Cardiac muscle cell (in vitro differentiated cells and primary cell): ENCODE measurements at places on chromosomes 6 and 20.

DNA sequence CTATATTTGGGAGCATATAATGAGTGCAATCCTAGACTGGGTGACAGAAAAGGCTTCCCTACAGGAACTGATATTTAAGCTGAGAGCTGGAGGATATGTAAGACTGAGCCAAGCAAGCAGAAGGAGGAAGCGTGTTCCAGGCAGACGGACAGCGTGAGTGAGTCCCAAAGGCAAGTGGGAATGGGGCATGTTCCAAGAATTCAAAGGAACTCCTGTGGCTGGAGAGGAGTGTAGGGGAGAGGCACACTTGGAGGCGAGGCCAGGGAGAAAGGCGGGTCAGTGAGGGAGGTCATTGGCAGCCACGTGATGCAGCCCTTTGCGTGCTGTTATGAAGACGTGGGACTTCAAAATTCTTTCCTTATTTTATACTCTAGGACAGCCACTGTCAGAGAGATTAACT is 27.9 kb upstream of the SGK1 start:
- DNase-seq: peak; percentile 85

- DNase-seq: no peak
Measured at GRCh38 chr6:129565811-129566210, 144.2 kb downstream of the ARHGAP18 start.

- DNase-seq: no peak
Measured at GRCh38 chr6:167832497-167833395, 6.0 kb downstream of the AFDN start.

GRCh38 chr6:168706471-168707177 is 265.6 kb downstream of the SMOC2 start:
- no peak for DNase-seq

DNA sequence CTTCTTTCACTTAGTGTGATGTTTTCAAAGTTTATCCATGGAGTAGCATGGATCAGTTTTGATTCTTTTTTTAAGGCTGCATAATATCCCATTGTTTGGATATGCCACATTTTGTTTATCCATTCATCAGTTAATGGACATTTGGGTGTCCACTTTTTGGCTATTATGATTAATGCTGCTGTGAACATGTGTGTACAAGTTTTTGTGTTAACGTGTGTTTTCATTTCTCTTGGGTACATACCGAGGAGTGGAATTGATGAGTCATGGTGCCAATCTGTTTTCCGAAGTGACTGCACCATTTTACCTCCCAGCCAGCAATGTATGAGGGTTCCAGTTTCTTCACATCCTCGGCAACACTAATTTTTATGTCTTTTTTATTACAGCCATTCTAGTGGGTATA is 78.4 kb upstream of the CCDC28A start:
- no peak for DNase-seq

DNA sequence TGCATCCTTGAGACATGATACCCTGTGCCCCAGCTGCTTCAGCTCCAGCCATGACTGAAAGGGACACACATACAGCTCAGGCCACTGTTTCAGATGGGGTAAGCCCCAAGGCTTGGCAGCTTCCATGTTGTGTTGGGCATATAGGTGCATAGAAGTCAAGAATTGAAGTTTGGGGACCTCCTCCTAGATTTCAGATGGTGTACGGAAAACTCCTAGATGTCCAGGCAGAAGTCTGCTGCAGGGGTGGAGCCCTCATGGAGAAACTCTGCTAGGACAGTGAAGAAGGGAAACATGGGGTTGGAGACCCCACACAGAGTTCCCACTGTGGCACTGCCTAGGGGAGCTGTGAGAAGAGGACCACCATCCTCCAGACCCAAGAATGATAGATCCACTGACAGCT is 1379.0 kb upstream of the MAP3K7 start:
- no peak for DNase-seq

GRCh38 chr20:31991339-31991705 is 18.9 kb upstream of the CCM2L start:
- no peak for DNase-seq

- DNase-seq: no peak
Measured at GRCh38 chr20:58705208-58705926, 12.8 kb downstream of the NPEPL1 start.

DNA sequence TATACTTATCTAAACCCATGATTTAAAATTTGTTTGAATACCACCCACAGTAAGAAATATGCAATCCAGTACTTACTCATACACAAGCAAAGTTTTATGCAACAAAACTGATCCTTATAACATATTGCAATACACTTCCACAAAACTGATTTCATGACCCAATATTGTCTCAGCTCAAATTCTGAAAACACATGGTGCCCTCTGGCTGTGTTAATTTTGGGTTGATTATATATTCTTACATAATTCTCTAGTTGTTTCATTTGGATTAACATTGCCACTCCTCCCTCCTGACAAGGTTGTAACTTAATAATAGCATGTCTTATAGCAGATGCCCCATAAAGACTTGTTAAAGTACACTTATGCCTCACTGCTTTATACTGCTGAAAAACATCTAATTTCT is 73.0 kb upstream of the TULP1 start:
- no peak for DNase-seq

DNA sequence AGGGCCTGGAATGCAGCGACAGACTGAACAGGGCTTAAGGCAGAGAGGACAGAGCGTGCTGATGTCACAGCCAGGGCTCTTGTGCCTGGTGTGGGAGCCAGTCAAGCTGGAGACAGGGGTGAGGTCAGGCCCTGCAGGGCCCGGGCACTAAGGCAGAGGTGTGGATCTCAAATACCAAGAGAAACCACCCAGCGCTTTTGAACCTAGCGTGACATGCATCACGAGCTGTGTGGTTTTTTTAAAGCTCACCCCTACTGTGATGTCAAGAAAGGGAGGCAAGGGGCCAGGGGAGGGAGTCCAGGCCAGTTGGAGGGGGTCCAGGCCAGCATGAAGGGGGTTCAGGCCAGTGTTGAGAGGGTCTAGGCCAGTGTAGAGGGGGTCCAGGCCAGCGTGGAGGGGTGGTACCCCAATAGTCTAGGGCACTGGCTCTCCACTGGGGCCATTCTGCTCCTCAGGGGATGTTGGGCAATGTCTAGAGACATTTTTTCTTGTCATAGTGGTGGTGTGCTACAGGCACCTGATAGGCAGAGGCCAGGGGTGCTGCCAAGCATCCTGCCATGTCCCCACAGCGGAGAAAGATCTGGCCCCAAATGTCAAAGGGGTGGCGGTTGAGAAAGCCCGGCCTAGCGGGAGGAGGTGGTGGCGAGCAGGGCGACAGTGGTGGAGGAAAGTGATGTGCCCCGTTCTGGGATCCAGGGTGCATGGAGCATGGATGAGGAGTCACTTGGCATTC is 42.6 kb downstream of the RBM38 start:
- no peak for DNase-seq

- DNase-seq: no peak
Measured at GRCh38 chr6:165746331-165746730, 83.3 kb upstream of the PDE10A start.

- DNase-seq: no peak
Measured at GRCh38 chr20:10498200-10498599, 63.1 kb downstream of the SLX4IP start.

DNA sequence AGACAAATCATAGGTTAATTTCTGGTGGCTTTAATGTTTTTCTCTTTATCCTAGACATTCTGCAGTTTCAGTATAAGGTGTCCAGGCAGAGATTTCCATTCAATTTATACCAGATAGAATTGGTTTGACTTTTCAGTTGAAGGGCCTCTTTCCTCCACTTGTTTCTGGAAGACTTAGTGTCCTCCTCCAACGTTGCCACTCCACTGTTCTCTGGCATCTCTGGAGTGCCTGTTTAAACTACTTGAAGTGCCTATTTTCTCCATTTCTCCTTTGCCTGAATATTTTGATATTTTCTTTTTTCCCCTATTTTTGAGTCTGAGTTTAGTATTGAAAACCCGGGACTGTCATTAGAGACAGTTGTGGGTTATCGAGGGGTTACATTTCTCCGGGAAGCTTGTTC is 27.7 kb downstream of the EDN3 start:
- no peak for DNase-seq

GRCh38 chr6:10521104-10521808 is at the start of gene GCNT2:
Gene GCNT2, plus strand, starts transcription at chr6:10521351. Its CDS starts 7,561 bp downstream, at chr6:10528912.
- peak; percentile 94 for DNase-seq

DNA sequence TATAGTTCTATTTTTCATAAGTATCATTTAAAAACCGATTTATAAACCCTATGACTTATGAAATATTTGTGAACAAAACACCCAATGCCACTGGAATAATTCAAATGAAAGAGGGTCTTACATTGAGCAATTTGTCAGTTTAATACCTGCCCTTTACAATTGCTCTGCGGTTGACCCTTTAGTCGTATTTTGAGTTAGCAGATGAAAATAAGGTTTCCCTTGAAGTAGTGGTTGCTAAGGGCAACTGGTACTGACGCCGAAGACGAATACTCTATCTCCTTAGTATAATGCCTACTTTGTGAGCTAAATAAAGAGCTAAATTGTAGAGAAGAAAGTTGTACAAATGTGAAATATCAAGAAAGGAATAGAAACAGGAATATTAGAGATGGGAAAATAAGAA is 69.4 kb downstream of the KCNQ5 start:
- DNase-seq: no peak

GRCh38 chr20:60680554-60680953 is 571.5 kb upstream of the CDH4 start:
- DNase-seq: no peak

GRCh38 chr6:106118835-106119431 is 32.8 kb downstream of the PRDM1 start:
- no peak for DNase-seq

GRCh38 chr6:76420094-76420493 is 347.6 kb upstream of the IMPG1 start:
- DNase-seq: no peak

DNA sequence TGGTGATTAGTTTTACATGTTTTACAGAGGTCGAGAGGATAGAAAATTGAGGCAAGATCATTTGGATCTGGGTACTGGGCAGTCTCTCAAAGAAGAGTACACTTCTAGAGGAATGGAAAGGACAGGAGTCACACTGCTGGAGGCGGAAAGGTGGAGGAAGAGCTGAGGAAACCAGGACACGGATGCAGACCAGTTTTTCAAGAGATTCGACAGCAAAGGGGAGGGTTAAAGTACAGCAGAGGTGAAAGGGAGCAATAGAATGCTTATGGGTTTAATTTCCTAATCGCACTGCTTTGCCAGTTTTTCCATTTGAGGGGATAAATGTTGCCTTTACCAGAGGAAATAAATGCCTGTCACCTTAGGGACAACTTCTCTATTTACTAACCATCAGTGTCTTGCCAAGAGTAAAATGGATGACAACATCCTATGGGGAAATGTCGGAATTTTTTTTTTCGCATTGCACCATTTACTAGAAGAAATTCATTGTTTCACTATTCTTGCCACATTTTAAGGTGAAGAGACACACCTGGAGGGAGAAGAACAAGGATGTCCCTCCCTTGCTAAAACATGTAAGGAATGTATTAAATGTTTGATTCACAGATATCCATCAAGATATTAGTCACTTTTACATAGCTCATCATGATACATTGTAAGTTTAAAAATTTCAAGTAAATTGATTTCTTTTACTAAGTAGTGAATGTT is 226.6 kb downstream of the COL12A1 start:
- no peak for DNase-seq

DNA sequence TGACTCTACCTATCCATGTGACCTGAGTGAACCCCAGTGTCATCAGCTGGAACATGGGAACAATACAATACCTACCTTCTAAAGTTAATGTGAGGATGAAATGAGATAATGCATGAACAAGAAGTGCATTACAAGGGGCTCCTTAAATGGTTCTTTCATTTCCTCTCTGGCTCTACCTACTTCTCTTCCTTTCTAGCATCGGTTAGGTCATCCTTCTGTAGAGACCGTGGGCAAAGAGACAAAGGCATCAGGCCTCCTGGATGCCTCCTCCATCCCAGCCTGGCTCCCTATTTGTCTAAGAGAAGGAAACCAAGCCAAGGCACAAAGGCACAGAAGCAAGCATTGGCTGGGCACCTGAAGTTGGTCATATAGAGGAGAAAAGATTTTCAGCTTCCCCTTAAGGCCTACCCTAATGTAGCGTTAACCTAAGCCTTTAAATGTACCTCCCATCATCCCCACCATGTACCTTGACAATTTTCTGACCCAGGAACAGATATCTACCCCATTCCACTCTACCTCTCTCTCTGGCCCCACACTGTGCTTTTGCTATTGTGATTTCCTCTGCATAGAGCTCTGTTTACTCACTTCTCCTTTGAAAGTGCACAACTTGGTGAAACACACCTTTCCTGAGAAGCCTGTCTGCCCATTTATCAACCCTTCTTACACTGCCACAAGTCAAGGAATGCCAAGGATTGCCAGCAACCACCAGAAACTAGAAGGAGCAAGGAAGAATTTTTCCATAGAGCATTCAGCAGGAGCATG is 86.6 kb downstream of the GCLC start:
- DNase-seq: no peak

DNA sequence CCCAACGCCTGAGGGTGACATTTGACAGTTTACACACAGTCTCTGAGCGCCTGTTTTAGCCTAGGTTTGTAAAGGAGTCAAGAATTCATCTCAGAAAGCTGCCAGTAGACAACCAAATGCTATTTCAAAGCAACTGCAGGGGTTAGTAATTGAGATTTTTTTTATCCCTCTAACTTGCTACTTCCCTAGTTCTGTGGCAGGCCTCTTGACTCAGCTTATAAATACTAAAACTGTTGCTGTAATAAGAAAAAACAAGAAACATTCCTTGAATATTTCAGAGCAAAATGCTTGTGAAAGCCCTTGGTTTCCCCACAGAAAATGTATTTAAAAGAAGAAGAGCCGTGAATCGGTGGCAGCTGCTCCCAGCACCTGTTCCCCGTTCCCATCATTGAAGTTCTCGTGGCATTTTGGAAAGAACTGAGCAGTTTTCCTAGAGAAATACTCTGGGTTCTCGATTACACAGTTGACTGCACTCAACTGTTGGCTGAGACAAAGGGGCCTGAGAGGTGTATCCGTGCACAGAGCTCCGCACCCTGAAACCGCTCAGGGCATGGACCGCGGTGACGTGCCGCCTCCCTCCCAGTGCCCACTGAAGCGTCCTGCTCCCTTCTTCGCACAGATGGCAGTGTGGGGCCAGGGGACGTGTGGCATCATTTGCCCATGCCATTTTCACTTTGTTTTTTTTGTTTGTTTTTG is 20.9 kb downstream of the DLL1 start:
- DNase-seq: no peak

GRCh38 chr6:142929751-142930358 is 15.1 kb downstream of the HIVEP2 start:
- DNase-seq: peak; percentile 40

- DNase-seq: no peak
Measured at GRCh38 chr6:20773822-20774221, 239.6 kb downstream of the CDKAL1 start.

- DNase-seq: peak; percentile 98
Measured at GRCh38 chr20:47317127-47317895, 39.2 kb downstream of the ZMYND8 start.

DNA sequence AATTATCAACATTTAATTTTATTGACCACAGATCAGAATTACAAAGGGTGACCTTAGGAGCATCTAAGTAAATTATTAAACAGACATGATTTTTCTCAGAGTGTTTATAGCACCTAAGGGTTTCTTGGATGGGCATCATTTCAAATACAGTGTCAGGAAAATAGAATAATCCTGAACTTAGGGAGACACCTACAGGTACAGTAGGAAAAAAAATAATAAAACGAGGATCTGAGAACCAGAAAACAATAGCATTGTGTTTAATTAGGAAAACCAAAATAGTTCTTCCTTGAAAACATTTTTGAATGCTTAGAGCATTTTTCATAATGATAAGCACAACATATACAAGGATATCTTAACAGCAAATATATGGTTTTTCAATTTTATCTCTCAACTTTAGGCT is 39.2 kb downstream of the MMUT start:
- no peak for DNase-seq

GRCh38 chr6:24391756-24392405 is 10.9 kb upstream of the MRS2 start:
- DNase-seq: no peak
